ENCODE measurements at places on chromosomes 1 and 21.

DNA sequence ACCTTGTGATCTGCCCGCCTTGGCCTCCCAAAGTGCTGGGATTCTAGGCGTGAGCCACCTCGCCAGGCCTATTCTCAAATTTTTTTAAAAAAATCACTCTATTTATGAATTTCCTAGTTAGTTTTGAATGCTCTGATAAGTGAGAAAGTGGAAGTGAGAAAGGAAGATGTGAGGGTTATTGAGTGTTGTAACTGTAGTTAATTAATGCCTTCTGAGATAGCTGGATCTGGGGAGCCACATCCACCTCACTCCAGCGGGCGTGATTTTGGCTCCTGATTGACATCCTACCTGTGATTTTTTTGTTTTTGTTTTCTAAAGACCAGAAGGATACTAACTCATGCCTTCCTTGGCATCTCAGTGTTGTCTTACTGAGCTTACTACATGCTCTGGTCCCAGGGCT lies 65.6 kb downstream of the ST3GAL3 start:
- no peaks in the 10 kb centered on the region for H3K4me1 ChIP-seq
- H3K36me3 ChIP-seq: no peaks in the 10 kb centered on the region
- H3K27me3 ChIP-seq: no peaks in the 10 kb centered on the region
- no peak overlapping the region for H3K4me3 ChIP-seq
- H3K27ac ChIP-seq: no peak overlapping the region

DNA sequence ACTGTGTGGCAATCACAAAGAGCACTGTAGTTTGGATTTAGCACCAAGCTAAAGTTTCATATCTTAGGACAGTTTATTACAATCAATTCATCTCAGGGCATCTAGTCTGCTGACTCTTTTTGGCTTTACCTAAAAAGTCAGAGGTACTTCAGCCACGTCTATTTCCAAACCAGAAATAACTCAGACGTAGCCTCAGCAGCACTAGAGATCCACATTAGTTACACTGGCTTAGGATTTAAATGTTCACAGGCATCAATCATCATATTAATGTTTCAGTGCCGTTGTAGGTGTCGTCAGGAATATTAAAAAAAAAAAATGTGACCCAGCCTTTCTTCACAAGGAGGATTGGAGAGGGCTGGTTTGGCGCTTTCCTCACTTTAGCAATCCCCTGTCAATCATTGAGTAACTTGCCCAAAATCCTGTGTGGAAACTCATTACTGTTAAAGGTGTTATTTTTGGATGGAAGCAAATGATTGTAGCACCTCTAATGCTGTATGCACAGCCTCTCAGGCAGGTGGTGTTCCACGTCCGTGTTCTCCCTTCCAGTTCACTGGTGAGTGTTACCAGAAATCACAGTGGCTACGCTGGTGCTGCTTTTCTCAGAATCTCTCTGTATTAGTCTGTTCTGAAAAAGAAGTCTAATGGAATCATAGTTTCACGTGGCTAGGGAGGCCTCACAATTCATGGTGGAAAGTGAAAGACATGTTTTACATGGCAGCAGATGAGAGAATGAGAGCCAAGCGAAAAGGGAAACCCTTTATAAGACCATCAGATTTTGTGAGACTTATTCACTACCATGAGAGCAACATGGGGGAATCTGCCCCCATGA lies 45.4 kb downstream of the NEK7 start:
- no peak for DNase-seq
- H3K4me1 ChIP-seq: peaks cover 8% of the 10 kb centered on the region
- no peak overlapping the region for H3K4me3 ChIP-seq
- no peak overlapping the region for H3K27ac ChIP-seq
- H3K36me3 ChIP-seq: no peaks in the 10 kb centered on the region

DNA sequence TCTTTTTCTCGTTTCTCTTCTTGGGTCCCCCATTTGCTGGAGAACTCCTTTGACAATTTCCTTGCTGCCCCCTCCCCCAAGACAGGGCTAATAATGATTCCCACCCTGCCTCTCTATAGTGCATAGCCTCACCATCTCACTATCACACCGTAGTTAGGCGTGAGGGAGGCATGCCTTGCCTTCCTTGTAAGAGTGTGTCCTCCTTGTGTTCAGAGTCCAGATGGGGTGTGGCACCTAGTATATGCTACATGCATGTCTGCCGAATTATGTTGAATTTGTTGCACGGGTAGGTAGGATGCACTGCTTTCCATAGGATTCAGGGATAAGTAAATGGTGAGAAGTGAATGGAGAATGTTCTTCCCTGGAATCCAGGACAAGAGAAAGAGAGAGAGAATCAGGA lies 219.4 kb downstream of the TNR start:
- DNase-seq: no peak
- H3K4me3 ChIP-seq: no peak overlapping the region
- no peaks in the 10 kb centered on the region for H3K4me1 ChIP-seq
- H3K27ac ChIP-seq: no peak overlapping the region
- no peaks in the 10 kb centered on the region for H3K36me3 ChIP-seq

- H3K27me3 ChIP-seq: no peaks in the 10 kb centered on the region
- no peak overlapping the region for H3K4me3 ChIP-seq
- no peaks in the 10 kb centered on the region for H3K4me1 ChIP-seq
Measured at GRCh38 chr1:45785583-45785982, 17.8 kb upstream of the MAST2 start.

GRCh38 chr1:107138767-107139445 lies 1.9 kb upstream of the NTNG1 start:
- H3K4me1 ChIP-seq: no peaks in the 10 kb centered on the region
- H3K36me3 ChIP-seq: no peaks in the 10 kb centered on the region
- no peak for DNase-seq
- H3K27ac ChIP-seq: no peak overlapping the region
- no peak overlapping the region for H3K4me3 ChIP-seq

GRCh38 chr1:2628191-2628932 lies 4.5 kb downstream of the MMEL1 start:
- no peak overlapping the region for H3K4me3 ChIP-seq
- no peaks in the 10 kb centered on the region for H3K27me3 ChIP-seq
- H3K36me3 ChIP-seq: no peaks in the 10 kb centered on the region
- peaks cover 14% of the 10 kb centered on the region for H3K4me1 ChIP-seq

- H3K4me1 ChIP-seq: peaks cover 57% of the 10 kb centered on the region
- no peaks in the 10 kb centered on the region for H3K27me3 ChIP-seq
- H3K36me3 ChIP-seq: peaks cover 4% of the 10 kb centered on the region
- H3K4me3 ChIP-seq: no peak overlapping the region
- H3K27ac ChIP-seq: peak overlapping the region; percentile 26
Measured at GRCh38 chr1:202501281-202501680, 152.8 kb downstream of the PPP1R12B start.

DNA sequence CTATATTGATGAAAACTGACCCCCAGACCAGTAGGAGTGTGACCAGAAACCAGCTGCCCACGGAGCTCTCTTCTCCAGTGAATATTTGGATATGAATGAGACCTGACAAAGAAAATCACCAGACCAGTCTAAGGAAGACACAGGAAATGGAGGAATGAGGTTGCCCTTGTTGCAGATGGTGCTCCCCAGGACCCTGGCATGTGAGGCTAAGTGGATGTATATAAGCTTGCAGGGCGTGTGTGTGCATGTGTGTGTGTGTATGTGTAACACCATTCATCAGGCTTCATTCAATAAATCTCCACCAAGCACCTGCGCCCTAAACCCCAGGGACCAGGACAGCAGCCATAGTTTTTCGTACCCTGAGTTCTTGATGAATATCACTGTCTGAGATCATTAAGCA lies 14.4 kb downstream of the PHLDA3 start:
- no peak for DNase-seq
- no peaks in the 10 kb centered on the region for H3K36me3 ChIP-seq
- no peaks in the 10 kb centered on the region for H3K27me3 ChIP-seq
- no peak overlapping the region for H3K4me3 ChIP-seq
- peaks cover 21% of the 10 kb centered on the region for H3K4me1 ChIP-seq
- no peak overlapping the region for H3K27ac ChIP-seq

- H3K36me3 ChIP-seq: no peaks in the 10 kb centered on the region
- H3K27me3 ChIP-seq: no peaks in the 10 kb centered on the region
- no peaks in the 10 kb centered on the region for H3K4me1 ChIP-seq
- no peak overlapping the region for H3K27ac ChIP-seq
- no peak overlapping the region for H3K4me3 ChIP-seq
- DNase-seq: no peak
Measured at GRCh38 chr1:195026792-195027191, 1581.4 kb downstream of the KCNT2 start.

DNA sequence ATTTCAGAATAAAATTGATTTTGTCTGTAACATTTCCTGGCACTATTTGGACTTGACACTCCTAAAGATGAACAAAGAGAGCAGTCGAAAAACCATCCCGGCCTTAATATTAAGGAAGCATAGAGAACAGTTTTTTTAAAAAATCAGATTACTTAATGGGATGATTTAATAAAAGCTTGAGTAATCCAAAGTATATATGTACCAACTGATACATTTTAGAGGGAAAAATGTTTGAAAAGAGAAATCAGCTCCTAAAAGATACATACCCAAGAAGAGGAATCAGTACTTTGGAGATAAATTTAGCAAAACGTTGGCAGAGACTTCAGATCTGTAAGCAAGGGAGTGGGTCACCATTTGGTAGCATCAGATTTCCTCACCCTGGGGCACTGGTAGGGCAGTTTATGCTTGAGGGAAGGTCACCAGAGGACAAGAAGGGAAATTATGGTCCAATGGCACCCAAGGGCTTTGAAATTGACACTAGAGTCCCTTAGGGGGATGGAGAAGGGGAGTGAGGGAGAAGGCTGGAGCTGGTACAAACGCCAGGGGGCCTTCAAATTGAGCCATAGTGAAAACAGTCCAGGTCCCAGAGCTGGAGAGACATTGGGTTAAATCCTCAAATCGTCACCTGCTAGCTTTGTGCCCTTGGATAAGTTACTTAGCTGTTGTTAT lies 5.9 kb downstream of the SLAMF7 start:
- no peak overlapping the region for H3K4me3 ChIP-seq
- H3K36me3 ChIP-seq: no peaks in the 10 kb centered on the region
- H3K4me1 ChIP-seq: no peaks in the 10 kb centered on the region
- DNase-seq: no peak
- no peaks in the 10 kb centered on the region for H3K27me3 ChIP-seq
- no peak overlapping the region for H3K27ac ChIP-seq

DNA sequence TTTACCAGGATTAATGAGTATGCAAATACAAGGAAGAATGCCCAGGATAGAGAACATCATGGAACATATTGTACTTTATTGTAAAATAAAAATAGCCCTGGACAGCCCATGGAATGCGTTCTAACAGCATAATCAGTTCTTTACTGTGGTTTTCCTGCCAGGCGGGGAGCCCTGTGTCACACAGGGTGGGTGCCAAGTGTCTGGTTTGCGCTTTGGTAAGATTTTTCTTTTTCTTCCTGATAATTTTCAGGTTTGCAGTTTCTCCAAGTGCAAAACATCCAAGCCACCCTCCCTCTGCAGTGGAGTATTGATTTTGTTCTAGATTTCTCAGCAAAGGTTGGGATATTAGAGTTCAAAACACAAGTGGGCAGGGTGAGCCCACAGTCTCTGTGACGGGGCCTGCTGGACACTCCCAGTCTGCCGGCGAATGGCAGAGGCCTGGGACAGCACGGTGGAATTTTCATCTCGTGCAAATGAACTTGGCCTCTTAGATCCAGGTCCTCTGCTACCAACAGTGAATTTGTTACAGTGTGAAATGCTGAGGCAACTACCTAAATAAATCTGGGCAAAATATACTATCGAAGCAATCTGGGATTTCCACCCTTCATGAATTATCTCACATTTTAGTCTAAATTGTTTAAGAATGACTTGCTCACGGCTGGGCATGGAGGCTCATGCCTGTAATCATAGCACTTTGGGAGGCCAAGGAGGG lies 15.6 kb upstream of the KCNJ15 start:
- peak; percentile 83 for DNase-seq
- H3K4me1 ChIP-seq: peaks cover 71% of the 10 kb centered on the region
- no peaks in the 10 kb centered on the region for H3K27me3 ChIP-seq
- H3K36me3 ChIP-seq: no peaks in the 10 kb centered on the region
- H3K4me3 ChIP-seq: peak overlapping the region; percentile 12

DNA sequence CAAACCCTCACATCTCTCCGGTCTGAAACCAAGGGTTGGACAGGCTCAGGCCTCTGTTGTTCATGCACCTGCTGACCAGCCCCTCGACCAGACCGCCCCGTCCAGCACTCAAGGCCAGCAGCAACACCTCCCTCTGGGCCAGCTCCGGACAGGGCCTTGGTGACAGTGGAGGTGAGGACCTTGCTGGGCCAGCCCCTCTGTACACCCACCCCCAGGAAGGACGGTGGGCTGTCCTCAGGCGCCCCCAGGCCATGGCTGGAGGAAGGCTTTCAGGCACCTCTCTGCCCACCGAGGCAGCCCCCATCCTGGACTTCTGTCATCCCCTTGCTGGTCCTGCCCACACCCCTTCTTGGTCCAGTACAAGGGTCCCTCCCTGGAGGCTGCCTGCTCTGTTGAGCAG lies 48.6 kb downstream of the MEGF6 start:
- H3K27ac ChIP-seq: no peak overlapping the region
- H3K4me1 ChIP-seq: peaks cover 4% of the 10 kb centered on the region
- DNase-seq: no peak
- no peaks in the 10 kb centered on the region for H3K36me3 ChIP-seq

DNA sequence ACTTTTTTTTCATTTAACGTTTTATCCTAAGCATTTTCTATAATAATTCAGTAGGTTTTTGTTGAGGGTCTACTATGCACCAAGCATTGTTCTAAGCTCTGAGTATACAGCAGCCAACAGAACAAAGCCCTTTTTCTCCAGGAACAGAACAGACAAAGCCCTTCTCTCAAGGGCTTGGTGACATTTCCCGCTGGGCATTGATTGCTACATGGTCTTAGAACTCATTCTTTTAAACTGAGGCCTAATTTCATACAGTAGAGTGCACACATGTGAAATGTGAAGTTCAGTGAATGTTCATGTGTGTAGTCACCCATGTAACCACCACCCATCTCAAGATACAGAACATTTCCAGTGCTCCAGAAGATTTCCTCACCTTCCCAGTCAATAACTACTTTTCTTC lies 15.2 kb upstream of the PDIK1L start:
- no peaks in the 10 kb centered on the region for H3K36me3 ChIP-seq
- H3K27ac ChIP-seq: no peak overlapping the region
- no peaks in the 10 kb centered on the region for H3K27me3 ChIP-seq
- no peaks in the 10 kb centered on the region for H3K4me1 ChIP-seq

GRCh38 chr1:20211511-20211931 lies 25.2 kb upstream of the PLA2G2C start:
- peaks cover 4% of the 10 kb centered on the region for H3K4me1 ChIP-seq
- no peaks in the 10 kb centered on the region for H3K36me3 ChIP-seq
- H3K27ac ChIP-seq: no peak overlapping the region
- no peak for DNase-seq
- no peak overlapping the region for H3K4me3 ChIP-seq

- H3K36me3 ChIP-seq: peaks cover 26% of the 10 kb centered on the region
- H3K4me1 ChIP-seq: no peaks in the 10 kb centered on the region
- H3K4me3 ChIP-seq: no peak overlapping the region
- DNase-seq: no peak
- no peak overlapping the region for H3K27ac ChIP-seq
Measured at GRCh38 chr21:36759348-36760083, 60.6 kb downstream of the SIM2 start.

All from tibial artery (tissue), 4 donors.